Left ventricle myocardium inferior (tissue), 1 donor: ENCODE measurements at places on chromosomes 16 and 17.

- peak; percentile 32 for DNase-seq
Measured at GRCh38 chr17:14211801-14212200, 24.9 kb downstream of the CDRT15 start.

DNA sequence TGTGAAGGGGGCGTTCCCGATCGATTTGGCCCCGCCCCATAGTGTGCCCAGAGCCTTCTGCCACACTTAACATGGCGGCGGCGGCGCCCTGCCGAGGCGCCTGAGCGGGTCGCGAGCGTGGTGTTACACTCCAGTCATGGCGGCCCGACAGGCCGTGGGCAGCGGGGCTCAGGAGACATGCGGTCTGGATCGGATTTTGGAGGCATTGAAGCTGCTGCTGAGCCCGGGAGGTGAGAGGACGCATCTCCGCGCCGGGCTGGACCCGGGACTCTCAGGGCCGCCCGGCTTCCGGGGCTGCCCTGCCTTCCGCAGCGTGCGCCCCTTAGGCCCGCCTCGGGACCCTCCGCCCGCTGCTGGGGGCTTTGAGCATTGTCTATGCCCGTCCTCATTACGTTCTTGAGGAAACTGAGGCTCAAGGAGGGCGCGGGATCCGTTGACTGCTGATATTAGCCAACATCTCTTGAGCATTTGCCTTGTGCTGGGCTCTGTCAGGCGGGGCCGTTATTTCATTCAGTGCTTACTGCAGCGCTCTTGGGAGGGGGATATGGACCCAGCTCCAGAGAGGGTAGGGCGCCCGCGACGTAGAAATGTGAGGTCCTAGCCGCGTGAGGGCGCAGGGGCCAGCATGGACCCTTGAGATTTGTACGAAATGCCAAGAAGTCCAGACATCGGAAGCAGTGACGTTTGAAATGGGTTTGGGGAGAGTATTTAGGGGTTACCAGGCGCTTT is at the start of gene TANGO6:
TSS of gene TANGO6 (plus strand) at position 50 of the 729 bp plus-strand sequence. CDS start at position 137, 87 bp downstream.
- peak; percentile 87 for DNase-seq

DNA sequence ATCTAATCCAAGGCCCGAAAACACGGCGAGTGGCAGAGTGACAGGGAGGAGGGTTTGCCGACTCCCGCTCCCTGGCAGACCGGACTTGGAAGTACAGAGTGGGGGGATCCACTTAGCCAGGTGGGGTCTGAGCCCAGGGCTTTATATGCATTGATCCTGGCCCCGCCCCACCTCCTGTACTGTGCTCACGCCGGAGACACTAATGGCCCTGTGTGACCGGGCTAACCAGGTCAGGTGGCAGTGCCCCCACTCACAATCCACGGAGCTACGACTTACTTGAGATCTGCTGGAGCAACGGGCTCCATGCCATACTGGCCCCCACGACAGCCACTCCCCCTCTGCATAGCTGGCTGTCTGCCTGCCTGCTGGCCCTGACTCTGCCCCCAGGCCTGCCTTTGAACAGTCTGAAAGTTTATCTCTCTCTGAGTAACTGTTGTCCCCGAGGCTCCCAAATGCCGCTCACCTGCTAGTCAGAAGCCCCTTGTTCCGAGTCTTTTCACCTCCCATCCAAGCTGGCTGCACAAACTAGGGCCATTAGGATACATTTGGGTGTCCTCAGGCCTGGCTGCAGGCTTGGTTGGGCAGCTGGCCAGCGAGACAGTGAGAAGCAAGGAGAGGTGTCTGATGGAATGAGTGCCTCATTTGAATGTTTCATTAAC is 28.0 kb downstream of the CACNA1G start:
- peak; percentile 38 for DNase-seq

DNA sequence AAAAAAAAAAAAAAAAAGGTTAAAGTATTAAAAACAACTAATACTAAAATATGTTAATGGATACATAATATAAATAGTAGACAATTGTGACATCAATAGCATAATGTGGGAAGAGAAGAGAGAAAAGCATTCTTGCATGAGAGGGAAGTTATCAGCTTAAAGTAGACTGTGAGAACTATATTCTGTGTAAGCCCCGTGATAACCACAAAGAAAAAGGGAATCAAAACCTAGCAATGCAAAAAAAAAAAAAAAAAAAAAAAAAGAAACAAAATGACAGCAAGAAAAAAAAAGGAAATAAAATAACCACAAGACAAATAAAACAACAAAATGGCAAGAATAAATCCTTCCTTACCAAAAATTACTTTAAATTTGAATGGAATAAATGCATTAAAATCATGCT is 39.8 kb upstream of the MYLK3 start:
- DNase-seq = no peak

- no peak for DNase-seq
Measured at GRCh38 chr17:15267996-15268395, 2.9 kb upstream of the PMP22 start.

- DNase-seq = no peak
Measured at GRCh38 chr16:56851671-56852400, 13.2 kb upstream of the SLC12A3 start.

DNA sequence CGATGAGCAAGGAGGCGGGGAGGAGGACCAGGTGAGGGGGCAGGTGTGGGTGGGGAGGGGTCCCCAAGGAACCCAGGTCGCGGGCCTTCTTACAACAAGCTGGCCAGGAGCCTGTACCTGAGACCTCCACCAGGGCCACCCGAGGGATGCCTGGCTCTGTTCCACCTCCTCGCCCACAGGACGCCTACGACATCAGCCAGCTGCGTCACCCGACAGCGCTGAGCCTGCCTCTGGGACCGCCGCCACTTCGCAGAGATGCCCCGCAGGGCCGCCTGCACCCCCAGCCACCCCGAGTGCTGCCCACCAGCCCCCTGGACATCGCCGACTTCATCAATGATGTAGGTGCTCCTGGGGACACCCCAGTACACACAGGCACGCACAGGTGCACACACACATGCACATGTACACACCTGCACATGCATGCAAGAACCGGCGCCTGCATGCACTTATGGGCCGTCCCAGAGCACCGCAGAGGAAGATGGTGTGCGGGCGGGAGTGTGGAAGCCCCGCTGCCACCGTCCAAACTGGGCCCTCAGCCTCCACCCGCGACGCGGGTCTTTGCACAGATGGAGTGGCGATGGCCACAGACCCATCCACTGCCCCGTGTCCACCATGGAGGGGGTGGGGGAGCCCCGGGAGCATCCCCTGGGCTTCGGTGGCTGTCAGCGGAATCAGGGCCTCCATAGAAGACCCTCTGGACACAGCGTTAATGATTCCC is 6.6 kb downstream of the SLC22A31 start:
- no peak for DNase-seq

DNA sequence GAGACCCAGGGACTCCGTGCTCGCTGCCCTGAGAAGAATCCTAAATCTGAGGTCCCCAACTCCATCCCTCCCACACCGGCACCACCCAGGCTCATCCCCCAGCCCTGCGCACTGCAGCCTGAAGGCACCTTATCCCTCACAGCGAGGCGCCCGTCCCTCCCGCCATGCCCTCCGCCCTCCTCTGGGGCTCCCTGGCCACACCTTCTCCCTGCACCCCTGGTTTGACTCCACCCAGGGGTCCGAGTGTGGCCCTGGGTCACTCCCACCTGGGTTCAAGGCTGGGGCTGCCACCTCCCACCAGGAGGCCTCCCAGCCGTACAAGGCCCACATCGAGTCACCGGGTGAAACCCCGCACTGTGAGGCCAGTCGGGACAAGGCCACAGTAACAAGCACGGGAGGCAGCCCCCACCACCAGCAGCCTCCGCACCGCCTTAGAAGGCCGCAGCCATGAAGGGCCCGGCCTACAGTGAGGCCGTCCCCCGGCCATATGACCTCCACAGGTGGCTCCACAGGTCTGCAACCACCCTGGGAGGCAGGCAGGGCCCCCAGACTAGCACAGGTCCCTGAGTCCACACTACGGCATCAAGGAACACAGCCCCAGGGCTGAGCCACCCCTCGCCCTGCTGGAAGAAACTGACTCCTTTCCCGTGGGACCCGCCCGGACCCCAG is 8.3 kb downstream of the HAGH start:
- no peak for DNase-seq

DNA sequence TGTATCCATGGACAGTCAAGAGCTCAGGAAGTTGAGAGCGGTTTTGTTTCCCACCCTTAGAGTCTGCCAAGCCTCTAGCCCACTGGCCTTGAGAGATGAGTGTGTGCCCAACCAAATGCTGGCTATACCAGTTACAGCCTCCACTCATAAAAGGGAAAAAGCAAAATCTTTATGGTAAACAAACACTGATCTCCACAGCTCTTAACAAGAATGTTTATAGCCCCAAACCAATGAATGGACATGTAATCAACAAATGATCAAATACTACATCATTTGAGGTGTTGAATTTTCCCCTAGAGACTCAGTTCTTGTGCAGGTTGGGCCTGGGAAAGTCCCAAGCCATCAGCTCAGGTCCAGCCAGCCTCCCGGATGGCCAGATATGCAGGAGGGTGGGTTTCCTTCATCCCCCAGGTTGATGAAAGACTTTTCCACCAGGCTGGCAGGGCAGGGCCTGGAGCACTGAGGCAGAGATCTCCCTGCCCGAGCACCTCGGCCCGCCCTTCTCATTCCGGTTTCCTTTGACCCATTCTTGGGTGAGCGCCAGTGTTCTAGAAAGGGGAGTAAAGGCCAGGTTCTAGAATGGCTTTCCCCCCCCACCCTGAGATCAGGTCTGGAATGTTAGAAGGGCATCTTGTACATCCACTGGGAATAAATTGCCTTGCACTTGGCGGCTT is 3.9 kb upstream of the EFTUD2 start:
- no peak for DNase-seq

- DNase-seq = no peak
Measured at GRCh38 chr16:70304892-70305448, 6.0 kb downstream of the DDX19B start.

DNA sequence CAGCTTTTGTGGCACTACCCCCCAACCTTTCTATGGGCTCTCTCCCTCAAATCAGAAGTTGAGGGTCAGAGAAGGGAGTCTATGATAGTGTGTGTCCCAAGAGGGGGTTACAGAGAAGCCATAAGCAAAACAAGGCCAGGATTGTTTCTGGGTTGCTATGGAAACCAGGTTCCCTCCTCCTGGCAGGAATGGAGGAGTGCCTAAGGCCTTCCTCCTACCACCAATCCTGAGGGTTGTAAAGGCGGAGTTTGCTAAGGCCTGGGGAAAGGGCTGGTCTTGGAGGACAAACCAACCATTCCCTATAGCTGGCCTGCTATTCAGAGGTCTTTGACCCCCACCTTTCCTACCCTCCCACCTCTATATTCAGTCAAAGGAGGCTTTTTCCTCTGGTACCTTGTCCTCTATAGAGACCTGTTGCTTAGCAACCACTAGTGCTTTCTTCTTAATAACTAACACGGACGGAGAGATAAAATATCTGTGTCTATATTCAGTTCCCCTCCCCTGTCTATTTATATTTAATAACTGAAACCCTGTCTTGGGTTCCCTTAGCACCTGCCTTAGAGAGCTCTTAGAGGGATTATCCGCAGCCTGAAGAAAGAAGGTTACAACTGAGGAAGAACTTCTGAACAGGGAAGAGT is 43.4 kb downstream of the NEUROD2 start:
- DNase-seq = no peak

GRCh38 chr17:79681101-79681621 is 49.6 kb upstream of the ENPP7 start:
- peak; percentile 9 for DNase-seq

DNA sequence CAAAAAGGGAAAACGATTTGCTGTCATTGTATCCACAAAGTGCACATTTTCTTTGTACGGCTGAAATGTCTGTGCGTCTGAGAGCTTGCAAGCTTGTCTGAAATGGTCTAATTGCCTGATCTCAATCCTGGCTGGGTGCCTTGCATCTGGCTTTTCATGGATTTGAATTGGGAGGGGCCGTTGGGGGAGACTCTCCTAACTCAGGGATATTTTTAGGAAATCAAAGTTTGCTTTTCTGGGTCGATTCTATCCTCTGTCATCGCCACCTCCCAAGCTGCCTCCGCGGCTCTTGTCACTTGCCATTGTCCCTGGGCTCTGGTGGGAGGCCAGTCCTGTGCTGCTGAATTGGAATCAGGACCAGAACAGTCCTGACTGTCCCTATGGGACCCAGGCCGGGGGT is 33.3 kb upstream of the MGAT5B start:
- no peak for DNase-seq

DNA sequence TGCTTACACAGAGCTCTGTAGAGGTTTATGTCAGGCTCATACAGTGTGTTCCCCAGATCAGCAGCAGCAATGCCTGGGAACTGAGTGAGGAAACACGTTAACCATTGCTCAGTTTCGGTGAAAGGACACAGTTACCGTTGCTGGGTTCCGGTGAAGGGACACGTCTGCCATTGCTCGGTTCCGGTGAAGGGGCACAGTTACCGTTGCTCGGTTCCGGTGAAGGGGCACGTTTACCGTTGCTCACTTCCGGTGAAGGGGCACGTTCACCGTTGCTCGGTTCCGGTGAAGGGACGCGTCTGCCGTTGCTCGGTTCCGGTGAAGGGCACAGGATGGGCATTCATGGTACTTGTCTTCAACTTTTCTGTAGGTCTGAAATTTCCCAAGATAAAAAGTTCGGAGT is 81.7 kb downstream of the MRM3 start:
- DNase-seq = no peak

GRCh38 chr17:67474081-67474661 is 97.1 kb downstream of the PITPNC1 start:
- peak; percentile 26 for DNase-seq

GRCh38 chr16:31695667-31696066 is 168.0 kb downstream of the AHSP start:
- no peak for DNase-seq

- DNase-seq = no peak
Measured at GRCh38 chr16:79007614-79008013, 592.9 kb downstream of the MAF start.

GRCh38 chr17:61188081-61188480 is 211.6 kb upstream of the TBX2 start:
- no peak for DNase-seq

DNA sequence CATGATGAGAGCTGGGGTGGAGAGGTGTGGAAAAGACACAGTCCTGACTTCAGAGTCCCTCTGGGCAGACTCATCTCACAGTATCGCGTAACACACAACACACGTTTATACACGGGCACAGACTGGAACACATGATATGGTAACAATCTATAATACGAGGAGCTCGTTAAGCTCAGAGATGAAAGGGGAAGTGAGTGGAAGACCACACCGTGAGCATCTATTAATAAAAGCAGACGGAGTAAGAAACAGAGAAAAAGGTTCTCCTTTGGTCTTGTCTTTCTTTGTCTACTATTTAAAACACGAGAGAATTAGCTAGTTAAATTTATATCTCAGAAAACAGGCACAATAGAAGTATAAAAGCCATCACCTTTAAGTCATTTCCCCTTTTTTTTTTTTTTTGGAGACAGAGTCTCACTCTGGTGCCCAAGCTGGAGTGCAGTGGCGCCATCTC is 13.5 kb downstream of the ANKRD11 start:
- no peak for DNase-seq

- DNase-seq = peak; percentile 70
Measured at GRCh38 chr16:75053791-75054555, 55.1 kb downstream of the ZNRF1 start.

DNA sequence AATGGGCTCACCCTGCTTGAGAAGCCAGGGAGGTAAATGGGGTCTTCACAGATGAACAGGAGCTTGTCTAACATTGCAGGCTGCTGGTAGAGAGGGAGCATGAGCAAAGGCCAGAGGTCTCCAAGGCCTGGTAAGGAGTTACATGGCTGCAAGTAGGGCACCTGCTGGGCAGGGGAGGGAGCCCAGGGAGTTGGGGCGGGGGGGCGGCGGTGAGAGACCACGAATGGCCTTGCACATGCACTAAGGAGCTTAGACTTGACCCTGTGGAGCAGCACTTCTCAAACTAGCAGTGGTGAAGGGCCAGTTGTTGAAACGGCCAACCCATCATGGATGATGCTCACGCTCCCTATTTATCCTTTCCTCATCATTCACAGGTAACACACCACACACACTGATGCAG is 38.4 kb downstream of the ERN1 start:
- DNase-seq = no peak

GRCh38 chr16:23062524-23062923 is 86.7 kb downstream of the USP31 start:
- no peak for DNase-seq
